Fibroblast of the conjunctiva (primary cell): ENCODE measurements at places on chromosomes 5 and 9.
A peak's percentile ranks its signal among the peaks of the same experiment; 100 is the strongest.

DNA sequence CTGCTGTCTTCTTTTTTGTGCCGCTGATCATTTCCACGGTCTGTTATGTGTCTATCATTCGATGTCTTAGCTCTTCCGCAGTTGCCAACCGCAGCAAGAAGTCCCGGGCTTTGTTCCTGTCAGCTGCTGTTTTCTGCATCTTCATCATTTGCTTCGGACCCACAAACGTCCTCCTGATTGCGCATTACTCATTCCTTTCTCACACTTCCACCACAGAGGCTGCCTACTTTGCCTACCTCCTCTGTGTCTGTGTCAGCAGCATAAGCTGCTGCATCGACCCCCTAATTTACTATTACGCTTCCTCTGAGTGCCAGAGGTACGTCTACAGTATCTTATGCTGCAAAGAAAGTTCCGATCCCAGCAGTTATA is 17.1 kb downstream of the F2R start:
- no peak for DNase-seq

DNA sequence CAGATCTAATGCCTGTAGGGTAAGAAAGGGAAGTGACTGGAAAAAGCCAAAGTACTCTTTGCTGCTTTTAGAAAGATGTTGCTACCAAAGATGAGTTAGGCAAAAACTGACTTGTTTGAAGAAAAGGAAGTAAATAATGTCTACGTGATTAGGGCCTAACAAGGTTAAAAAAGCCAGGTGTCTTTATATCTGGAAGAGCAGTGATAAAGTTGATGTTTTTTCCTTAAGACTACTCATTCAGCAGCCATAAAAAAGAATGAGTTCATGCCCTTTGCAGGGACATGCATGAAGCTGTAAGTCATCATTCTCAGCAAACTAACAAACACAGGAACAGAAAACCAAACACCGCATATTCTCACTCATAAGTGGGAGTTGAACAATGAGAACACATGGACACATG is 13.5 kb upstream of the AMACR start:
- no peak for DNase-seq

GRCh38 chr5:177309351-177310191 is 2.1 kb downstream of the MXD3 start:
- peak; percentile 45 for DNase-seq

- DNase-seq: no peak
Measured at GRCh38 chr5:79730564-79730963, 40.9 kb downstream of the CMYA5 start.

GRCh38 chr9:112355427-112355897 is 22.0 kb upstream of the PTBP3 start:
- DNase-seq: no peak

- no peak for DNase-seq
Measured at GRCh38 chr5:132704875-132705274, 31.1 kb downstream of the IL4 start.

DNA sequence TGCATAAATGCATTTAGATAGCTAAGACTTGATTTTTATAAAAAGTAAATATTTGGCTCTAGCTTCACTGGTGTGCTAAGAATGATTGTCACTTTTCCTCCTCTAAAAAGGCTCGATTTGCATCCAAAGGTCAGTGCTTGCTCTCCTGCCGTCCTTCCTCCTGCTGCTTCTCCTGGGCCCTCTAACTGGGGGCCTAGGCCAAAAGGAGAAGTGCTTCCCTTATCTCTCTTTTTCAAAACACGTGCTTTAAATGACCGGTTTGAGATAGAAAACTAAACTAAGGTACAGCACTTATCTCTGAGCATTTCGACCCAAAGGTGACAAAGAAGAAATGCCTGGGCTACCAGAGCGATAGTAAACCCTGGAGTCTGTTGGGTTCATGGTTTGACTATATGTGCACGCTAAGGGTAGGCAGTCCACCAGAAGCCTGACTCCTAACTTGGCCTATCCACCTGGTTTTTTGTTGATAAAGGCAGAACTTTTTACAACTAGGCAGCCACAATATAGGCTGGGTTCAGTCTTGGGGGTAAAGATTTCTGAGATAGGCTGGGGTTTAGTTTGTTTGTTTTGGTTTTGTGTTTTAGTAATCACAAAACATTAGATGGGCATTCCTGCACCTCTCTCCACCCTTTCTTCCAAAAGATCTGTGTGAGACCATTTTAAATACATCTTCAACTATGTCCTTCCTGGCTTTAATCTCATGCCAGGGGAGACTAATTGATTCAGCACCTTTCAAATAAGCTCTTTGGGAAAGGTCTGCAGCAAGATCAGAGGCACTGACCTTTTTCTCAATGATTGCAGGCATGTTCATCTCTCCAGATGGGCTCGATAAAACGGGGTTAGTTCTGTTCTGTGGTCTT is 3.8 kb downstream of the NR2F1-AS1 start:
- DNase-seq: no peak

GRCh38 chr9:94149696-94150095 is 65.4 kb downstream of the PTPDC1 start:
- DNase-seq: no peak
